ENCODE measurements at places on chromosomes 4 and X. TPM values are rescaled to one million over a fixed set of nuclear protein-coding genes. Genes with fewer than 3 reads are reported as not detected.

DNA sequence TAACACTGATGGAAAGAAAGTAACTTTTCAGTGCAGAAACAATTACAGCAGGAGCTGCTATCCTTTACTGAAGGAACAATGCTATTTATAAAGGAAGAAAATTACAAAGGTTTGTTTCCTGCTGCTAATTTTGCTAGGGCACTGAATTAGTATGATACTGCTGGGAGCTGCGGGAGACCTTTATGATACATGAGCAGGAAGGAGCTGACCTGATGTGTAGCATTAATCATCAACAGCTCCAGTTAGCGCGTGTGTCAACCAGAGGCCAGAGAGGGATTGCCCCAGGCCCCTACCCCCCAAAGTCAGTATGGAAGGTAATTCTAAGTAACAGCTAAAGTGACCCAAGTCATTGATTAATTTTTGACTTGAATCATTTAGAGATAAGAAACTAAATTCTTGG, 728.9 kb downstream of the PCDH18 start:
- no peaks in the 10 kb centered on the region for H3K27me3 ChIP-seq
- no peaks in the 10 kb centered on the region for H3K4me1 ChIP-seq
- no peak overlapping the region for H3K4me3 ChIP-seq
- no peaks in the 10 kb centered on the region for H3K36me3 ChIP-seq
- no peak for DNase-seq
- H3K27ac ChIP-seq: no peak overlapping the region

GRCh38 chr4:57074744-57075143, 35.4 kb downstream of the IGFBP7 start:
- no peaks in the 10 kb centered on the region for H3K36me3 ChIP-seq
- no peak for DNase-seq
- H3K27me3 ChIP-seq: peaks cover 2% of the 10 kb centered on the region
- no peak overlapping the region for H3K4me3 ChIP-seq
- no peak overlapping the region for H3K27ac ChIP-seq
- no peaks in the 10 kb centered on the region for H3K4me1 ChIP-seq

GRCh38 chrX:19617550-19617949, 102.2 kb upstream of the MAP3K15 start:
- peaks cover 4% of the 10 kb centered on the region for H3K4me1 ChIP-seq
- no peak for DNase-seq
- H3K27me3 ChIP-seq: no peaks in the 10 kb centered on the region
- no peak overlapping the region for H3K27ac ChIP-seq

DNA sequence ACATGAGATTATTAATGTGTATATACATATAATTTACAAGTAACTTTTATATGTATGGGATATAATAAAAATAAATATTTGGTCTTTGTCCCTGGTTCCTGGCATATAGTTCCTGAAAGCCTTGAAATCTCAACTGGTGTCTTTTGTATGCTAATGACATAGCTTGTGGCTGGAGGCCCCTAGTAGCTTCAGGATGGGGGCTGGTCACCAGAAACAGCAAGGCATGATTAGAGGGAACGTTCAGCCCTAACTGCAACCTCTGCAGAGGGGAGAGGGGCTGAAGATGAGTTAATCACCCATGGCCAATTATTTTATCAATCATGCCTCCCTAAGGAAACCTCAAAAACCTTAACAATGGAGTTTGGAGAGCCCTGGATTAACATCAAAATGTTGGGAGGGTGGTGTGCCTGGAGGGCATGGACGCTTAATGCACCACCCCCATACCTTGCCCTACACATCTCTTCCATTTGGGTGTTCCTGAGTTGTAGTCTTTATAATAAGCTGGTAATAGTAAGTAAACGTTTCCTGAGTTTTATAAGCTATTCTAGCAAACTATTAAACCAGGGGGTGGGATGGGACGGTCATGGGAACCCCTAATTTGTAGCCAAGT, 21.3 kb downstream of the PIN4 start:
- no peak overlapping the region for H3K4me3 ChIP-seq
- no peaks in the 10 kb centered on the region for H3K27me3 ChIP-seq
- no peak overlapping the region for H3K27ac ChIP-seq
- no peak for DNase-seq

- peaks cover 13% of the 10 kb centered on the region for H3K27me3 ChIP-seq
- H3K36me3 ChIP-seq: no peaks in the 10 kb centered on the region
- peaks cover 5% of the 10 kb centered on the region for H3K4me1 ChIP-seq
- H3K27ac ChIP-seq: no peak overlapping the region
These were observed 28.8 kb upstream of the TRPC3 start for GRCh38 chr4:121980643-121981042.

The BMP3 gene
- total RNA-seq: not detected

The CAMK2D gene
- 58.4 TPM for total RNA-seq

The STATH gene
- not detected for total RNA-seq

The ERCC6L gene
- 9.6 TPM for total RNA-seq

The PLAC1 gene
- total RNA-seq: not detected

Measured in activated T-helper 2 cell treated with anti-CD3 and anti-CD28 coated beads, Interferon-gamma antibody, Interleukin-2, Interleukin-4, amounts not matched to agents 10 μg/mL and 5 μg/mL and 100 μg/mL, durations not matched to agents 14 hours and 24 hours and 36 hours (primary cell).